GM20000 (cell line): ENCODE measurements at places on chromosomes 11 and 22.

DNA sequence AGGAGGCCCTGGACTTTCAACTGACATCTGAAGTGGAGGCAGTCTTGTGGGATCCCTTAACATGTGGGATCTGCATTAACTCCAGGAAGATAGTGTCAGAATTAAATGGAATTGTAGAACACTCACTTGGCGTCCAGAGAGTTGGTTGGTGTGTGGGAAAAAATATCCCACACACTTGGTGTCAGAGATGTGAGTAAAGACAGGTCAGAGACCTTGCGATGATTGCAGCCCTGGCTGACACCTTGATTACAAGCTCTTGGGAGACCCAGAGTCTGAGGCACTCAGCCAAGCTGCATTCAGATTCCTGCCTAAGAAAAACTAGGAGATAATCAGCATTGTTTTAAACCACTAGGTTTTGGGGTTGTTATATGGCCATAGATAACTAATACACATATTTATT lies 7.2 kb upstream of the TPCN2 start:
- no peak for DNase-seq

DNA sequence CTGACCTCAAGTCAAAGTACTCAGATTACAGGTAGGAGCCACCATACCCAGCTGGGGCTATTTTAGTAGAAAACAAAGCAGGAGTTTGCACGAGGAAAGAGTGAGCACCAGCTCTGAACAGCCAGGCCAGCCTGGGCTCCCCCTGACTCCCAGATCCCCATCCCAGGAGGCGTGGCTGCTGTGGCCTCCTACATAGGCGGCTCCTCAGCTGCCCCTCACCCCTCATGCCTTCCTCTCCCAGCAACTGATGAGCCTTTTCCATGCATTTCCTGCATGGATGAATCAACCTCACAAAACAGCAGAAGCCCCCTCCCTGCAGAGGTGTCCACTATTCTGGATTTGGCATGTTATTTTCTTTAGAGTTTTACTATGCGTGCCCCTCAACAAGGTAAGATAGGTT lies 10.5 kb upstream of the FLRT1 start:
- DNase-seq, result no peak

DNA sequence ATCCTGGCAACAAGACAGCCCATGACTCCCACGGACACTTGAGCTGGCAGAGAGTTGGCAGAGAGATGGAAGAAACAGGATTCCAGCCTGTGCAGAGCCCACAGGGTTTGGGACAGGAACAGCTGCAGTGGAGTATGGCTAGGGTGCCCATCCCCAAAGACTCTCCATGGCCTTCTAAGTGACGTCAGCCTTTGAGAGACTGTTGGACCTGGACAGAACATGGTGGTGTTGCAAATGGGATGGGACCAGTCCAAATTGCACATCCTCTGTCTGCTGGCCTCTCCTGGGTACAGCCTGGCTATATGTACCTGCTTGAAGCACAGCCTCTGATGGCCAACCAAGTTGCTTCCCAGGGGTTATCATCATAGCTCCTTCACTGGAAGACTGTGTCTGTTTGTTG lies 34.5 kb downstream of the NOX4 start:
- no peak for DNase-seq

GRCh38 chr11:124707829-124708228 lies 31.9 kb upstream of the NRGN start:
- DNase-seq, result no peak

GRCh38 chr22:20725987-20726558 lies 47.8 kb upstream of the SERPIND1 start:
- no peak for DNase-seq

DNA sequence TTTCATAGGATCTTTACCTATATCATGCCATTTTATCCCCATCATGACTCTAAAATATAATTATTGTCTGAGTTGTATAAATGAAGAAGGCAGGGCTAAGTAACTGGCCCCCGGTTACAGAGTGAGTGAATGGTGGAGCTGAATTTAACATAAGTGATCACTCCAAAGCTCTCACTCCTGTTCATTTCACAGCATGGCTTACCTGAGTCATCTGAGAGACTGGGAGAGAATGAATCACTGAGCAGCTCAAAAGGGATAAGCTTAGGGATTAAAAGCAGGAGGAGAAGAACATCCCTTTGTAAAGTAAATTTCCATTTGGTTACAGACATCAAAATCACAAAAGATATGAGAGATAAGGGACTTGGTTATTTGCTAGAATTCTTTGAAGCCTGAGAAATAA lies 294.0 kb upstream of the CTSC start:
- no peak for DNase-seq

- DNase-seq, result no peak
Observed at GRCh38 chr22:22178992-22179391, 65.6 kb upstream of the VPREB1 start.

DNA sequence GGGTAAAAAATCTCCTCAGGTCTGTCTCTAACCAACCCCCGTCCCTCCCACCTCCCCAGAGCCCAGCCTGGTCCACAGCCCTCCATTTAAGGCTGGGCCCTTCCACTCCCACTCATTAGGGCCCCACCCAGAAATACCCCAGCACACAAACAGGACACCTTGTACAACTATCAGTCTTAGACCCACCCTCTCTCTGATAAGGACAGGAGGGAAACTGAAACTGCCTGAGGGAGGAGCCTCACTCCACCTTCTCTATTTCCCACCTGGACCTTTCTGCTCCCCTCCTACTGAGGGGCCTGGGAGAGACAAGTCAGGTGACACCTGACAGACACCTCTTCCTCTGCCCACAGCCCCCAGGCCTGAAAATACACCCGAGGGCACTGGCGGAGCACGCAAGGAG lies 90.2 kb downstream of the PLEKHA7 start:
- peak; percentile 56 for DNase-seq

DNA sequence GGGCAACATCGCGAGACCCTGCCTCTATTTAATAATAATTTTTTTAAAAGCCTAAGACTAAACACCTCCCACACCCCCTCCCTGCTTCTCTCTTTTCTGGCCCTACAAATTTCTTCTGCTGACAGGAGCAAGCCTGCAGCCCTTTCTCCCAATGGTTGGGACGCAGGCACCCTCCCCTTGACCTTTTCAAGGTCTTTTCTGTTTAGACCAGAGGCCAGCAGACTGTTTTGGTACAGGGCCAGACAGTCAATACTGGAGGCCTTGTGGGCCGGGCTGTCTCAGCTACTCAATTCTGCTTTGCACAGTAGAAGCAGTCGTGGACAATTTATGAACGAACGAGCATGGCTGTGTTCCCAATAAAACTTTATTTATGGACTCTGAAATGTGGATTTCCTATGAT lies 92.3 kb downstream of the SCN3B start:
- DNase-seq, result no peak

DNA sequence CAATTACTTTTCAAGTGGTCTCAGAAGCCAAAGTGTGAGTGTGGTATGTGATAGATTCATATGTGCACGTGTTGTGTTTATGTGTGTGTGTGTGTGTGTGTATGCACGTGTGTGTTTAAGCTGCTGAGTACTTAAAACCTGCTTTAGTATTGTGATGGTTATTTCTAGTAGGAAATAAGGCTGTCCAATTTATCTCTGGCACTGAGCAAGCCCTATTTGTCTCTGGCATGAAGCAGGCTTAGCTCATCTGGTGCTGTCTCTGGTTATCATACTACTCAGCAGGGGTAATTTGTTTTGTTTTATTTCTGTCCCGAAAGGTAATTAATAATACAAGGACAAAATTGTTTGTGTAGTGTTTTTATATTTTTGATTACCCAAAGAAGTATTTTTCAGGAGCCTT lies 333.7 kb downstream of the FAT3 start:
- DNase-seq, result no peak

- no peak for DNase-seq
Observed at GRCh38 chr11:73274722-73275380, 2.7 kb downstream of the P2RY6 start.

DNA sequence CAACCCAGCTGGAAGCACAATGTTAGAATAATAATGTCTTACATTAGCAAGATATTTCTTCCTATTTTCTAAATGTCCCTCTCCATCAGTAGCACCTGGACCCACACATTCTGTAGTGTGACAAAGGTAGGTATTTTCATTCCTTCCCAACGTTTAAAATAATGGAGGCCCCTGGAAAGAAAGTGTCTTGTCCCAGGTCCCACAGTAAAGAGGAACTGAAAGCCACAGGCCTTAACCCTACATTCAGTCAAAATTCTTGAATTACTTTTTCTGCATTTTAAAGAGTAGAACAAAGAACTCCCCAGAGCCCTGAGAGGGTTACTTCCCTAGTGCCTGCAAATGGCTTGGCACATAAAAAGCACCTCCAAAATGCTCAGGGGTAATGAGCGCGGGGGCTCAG lies 26.3 kb downstream of the OPCML start:
- DNase-seq, result peak; percentile 28

- no peak for DNase-seq
Observed at GRCh38 chr11:13897646-13898276, 64.8 kb upstream of the SPON1 start.

- DNase-seq, result no peak
Observed at GRCh38 chr11:131749101-131749500, 378.7 kb downstream of the NTM start.

DNA sequence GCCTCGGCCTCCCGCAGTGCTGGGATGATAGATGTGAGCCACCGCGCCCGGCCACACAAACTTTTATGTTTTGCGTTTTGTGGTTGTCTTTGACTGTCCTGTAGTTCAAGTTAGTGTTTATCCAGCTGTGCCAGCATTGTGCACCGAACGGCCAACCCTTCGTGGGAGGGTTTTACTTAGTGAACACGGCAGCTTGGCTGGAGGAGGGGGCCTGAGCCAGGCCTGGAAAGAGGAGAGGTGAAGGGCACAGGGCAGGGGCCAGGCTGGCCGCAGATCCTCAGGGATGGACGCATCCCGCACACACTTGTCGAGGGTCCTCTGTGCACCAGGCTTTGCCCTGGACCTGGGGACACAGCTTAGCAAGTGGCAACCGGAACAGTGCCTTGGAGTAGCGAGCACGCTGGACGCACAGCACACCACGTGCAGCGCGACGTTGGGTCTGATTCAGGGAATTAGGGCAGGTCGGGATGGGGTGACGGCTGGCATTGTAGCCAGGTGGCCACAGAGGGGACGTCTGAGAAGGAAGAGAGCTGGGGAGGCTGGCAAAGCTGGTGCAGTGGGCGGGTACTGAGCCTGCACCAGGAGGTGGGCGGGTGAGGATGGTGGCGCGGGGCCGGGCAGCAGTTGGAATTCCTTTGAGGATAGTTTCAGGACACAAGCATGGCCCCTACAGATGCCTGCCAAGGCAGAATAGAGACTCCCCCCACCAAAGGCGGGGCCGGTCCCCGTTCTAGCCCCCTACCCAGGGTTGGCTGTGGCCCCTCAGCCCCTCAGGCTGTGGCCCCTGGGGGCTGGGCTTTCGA lies 13.4 kb downstream of the EPS8L2 start:
- no peak for DNase-seq

DNA sequence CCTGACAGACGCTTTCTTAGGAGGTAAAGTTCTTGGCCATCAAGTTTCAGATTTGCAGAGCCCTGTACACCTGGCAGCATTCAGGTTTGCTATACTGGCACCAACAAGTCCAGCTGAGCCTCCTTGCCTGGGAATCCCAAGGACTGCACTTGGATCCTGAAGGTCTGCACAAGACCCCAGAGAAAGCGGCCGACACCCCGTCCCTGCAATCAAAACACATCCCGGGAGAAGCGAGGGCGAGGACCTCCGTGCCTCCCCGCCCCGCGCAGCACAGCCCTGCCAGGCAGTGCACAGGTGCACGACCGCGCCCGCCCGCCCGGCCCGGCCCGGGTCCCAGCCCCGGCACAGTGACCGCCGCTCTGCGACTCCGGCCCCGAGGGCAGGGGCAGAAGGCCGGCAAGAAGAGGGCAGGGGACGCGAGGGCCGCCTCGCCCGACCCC lies 559 bp downstream of the MRTFA start:
- no peak for DNase-seq

DNA sequence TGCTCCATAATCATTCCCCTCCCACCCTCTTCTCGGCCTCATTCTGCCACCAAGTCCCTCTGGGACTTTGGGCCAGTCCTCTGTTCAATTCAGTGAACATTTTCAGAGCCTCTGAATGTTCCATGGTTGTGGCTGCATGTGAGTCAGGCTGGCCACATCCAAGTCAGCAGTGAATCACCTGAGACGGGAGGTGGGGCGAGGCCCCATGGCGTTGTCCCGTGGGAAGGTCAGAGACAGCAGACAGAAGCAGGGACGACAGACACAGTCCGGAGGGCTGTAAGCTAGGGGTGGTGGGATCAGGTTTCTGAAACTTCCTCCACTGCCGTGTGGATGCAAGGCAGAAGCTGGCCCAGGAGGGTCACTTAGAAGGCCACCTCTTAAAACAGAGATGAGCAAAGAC lies 324.8 kb downstream of the MN1 start:
- no peak for DNase-seq

DNA sequence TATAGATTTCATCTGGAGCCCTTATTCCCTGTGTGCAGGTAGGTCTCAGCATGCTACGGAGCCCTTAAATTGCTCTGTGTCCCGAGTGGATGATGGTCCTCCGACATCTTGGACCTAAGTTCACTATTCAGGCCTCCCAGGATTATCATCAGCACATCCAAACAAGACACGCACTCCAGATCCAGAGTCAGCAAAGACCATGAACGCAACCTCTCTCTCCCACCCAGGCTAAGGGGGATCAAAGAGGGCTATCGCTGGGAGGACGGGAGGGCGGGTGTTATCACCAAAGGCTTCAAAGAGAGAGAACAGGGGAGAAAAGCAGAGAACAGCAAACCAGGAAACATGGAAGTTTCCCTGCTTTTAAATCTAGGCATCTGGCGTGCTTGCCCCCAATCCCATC lies 659.4 kb downstream of the TBC1D22A start:
- DNase-seq, result no peak

DNA sequence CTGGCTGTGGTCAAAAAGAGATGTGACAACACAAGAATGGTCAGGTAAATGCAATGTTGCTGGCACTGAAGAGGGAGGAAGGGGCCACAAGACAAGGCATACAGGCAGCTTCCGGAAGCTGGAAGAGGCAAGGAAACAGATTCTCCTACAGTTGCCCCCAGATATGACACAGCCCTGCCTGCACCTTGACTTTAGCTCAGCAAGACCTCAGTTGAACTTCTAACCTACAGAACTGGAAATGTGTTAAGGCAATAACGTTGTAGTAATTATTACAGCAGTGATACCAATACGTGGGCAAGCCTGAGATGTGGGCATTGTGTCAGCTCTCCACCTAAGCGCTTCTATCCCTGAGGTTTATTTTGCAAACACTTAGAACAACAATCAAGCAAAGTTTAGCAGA lies 4.2 kb upstream of the KIAA0930 start:
- no peak for DNase-seq

DNA sequence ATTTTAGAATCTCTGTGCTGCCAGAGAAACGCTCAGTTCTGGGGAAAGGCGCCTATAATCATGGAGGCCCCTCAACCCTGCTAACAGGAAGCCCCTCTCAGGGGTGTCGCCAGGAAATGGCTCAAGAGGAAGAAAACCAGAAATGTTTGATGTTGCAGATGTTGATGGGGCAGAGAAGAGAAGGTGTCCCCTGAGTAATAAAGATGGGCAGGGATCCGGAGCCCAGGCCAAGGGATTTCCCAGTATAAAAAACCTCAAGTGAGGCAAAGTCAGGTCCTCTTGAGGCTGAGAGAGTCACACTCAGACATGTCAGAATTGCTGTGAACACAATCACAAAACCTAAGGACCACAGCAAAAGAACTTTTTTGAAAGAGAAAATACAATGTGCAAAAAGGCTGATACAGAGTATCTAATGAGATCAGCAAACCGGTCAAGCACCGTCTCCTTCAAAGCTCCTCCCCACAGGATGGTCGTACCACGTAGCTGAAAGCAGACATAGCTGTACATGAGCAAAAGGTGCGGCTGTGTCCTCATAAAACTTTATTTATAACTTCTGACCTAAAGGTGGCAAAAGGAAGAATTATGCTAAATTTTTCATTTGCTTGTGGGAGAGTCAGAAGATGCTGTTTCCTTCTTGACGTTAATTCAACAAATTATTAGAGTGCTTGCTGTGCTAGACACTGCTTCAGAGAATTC lies 12.2 kb downstream of the MOV10L1 start:
- peak; percentile 30 for DNase-seq

- peak; percentile 72 for DNase-seq
Observed at GRCh38 chr22:28674121-28674563, 5.5 kb downstream of the TTC28 start.
